ENCODE measurements at places on chromosomes 4 and X.

- no peak for DNase-seq
Observed at GRCh38 chr4:1996866-1997611, 11.7 kb downstream of the NELFA start.

GRCh38 chr4:47519239-47519883, 34.3 kb downstream of the ATP10D start:
- no peak for DNase-seq

DNA sequence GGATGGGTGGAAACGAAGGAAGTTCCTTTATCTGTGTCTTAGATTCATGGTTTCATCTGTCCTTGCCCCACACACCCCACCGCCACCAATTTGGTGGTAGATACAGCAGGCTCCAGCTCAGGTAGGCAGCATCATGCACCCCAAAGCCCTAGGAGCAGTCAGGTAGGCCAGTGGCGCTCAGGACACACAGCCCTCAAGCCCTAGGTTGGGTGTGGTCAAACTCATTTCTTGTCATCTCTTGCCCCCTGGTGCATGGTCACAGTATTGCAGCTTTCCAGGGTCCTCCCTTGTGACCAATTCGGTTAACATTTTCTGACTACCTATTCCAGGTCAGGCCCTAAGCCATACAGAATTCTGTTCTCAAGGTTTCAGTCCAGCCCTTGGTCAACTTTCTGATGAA, 14.5 kb upstream of the PRRG3 start:
- peak; percentile 58 for DNase-seq

DNA sequence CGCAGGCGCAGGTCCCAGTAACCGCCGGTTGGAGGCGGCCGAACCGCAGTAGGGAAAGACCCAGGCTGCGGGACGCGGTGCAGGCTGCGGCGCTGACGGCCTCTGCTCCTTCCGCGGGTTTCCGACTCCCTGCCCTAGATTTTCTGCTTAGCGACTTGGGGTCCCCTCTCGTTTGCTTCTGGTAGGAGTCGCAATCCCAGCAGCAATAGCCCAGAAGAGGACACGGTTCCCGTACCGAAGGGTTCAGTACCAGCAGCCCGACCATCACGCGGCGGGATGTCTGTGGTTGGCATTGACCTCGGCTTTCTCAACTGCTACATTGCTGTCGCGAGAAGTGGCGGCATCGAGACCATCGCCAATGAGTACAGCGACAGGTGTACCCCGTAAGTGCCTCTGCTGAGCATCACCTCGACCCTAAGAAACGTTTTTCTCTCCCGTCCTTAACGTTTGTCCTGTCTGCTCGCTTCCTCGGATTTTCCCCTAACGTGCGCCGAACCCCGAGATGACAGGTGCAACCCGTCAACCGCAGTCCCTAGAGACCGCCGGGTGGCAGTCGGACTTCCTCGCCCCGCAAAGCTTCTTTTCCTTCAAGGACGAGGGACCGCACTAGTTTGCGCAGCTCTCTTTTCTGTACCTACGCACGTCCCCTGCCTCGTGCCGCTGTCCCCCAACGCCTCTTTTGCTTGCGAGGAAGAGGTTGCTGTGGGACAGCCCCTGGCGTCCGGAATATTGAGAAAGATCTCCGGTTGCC, at the start of gene HSPA4L:
Gene HSPA4L, plus strand, starts transcription at position 48 of the 751 bp plus-strand sequence. Its CDS starts 229 bp downstream, at position 277.
- peak; percentile 6 for DNase-seq

DNA sequence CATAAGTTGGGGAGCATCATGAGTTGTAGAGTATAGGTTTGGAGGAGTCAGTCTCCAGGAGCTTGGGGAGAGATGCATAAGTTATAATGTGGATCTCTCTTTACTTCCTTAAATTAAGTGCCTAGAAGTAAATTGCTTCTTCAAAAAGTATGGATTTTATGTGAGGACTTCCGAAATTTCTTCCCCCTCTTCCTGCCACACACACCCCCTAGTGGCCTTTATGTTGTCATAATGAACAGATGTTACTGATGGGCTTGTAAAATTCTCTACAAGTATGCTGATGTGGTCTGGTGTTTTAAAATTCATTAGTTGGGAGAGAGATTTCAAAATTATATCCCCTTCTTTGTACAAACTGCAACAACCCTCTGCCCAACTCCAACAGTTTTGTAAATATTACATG, 2.3 kb upstream of the METTL14 start:
- no peak for DNase-seq

- DNase-seq: no peak
Observed at GRCh38 chrX:112946227-112946626, 105.6 kb upstream of the AMOT start.

GRCh38 chr4:1720163-1720983, 750 bp downstream of the TMEM129 start:
- DNase-seq: peak; percentile 44

- no peak for DNase-seq
Observed at GRCh38 chrX:107207089-107207488, 678 bp downstream of the DNAAF6 start.

- DNase-seq: no peak
Observed at GRCh38 chrX:5650904-5651303, 577.8 kb downstream of the NLGN4X start.

DNA sequence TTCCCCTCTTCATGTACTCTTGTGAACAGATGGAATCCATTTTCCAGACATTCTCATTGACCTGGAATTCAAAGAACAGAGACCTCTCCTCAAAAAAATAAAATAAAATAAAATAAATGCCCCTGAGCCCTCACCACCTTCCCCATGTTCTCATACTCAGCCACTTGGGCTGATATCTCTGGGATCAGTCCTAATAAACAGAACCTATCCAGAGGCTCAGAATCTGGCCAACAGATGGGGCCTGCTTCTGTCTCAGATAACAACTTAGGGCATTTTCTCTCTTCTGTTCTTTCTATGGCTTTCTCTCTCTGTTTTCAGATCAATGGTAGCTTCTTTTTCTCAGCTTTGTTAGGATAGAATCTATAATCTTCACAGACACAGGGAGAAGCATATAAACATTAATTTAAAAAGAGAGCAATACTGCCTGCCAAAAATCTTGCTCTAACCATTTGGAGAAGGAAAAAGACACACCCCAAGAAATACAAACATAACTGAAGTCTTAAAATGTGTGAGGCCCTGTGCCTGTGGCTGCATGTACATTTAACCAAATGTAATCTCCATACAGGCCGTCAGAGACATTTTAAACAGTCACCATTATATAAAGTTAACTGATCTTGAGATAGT, 907.1 kb downstream of the FAT4 start:
- DNase-seq: no peak

- DNase-seq: no peak
Observed at GRCh38 chrX:106932960-106933537, 12.8 kb downstream of the CLDN2 start.

DNA sequence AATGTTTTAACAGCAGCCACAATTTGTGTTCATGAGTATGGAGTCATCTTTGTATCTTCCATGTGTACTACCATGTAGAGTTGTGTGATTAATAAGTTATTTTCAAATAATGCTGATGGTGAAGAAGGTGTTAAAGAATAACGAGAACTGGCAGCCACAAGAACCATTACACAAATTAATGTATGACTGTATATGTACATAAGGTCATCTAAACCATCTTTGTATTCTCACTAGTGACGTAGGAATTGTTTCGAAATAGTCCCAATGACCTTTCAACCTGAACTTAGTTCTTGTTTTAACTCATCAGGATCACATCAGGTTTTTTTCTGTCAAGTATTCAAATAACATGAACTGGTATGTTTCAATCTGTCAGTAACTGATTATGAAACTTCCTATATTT, 48.3 kb upstream of the NOCT start:
- DNase-seq: no peak

DNA sequence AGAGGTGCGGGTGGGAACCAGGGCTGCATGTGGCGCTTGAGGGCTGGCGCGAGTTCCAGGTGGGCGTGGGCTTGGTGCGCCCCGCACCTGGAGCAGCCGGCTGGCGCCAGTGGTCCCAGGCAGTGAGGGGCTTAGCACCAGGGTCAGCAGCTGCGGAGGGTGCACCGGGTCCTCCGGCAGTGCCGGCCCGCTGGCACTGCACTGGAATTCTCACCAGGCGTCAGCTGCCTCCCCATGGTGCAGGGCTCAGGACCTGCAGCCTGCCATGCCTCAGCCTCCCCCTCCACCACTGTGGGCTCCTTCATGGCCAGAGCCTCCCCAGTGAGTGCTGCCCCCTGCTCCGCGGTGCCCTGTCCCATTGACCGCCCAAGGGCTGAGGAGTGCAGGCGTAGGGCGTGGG, 174.0 kb downstream of the ADAM29 start:
- DNase-seq: no peak

DNA sequence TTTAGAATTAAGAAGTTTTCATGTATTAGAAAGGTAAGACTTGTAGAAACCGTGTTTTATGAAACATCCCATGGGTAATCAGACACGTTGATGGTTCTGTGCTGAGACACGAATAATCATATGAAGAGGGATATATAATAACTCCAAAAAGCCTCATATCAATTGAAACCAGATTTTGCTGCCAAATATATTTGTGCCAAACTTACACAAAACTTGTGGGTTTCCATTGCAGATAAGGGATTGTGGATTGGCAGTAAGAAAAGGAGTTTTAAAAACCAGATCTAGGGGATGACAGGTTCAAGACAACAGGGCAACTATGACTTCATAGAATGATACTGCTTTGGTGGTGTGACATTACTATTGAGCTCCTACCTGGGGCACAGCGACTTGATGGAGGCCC, 616.1 kb downstream of the BCOR start:
- no peak for DNase-seq

DNA sequence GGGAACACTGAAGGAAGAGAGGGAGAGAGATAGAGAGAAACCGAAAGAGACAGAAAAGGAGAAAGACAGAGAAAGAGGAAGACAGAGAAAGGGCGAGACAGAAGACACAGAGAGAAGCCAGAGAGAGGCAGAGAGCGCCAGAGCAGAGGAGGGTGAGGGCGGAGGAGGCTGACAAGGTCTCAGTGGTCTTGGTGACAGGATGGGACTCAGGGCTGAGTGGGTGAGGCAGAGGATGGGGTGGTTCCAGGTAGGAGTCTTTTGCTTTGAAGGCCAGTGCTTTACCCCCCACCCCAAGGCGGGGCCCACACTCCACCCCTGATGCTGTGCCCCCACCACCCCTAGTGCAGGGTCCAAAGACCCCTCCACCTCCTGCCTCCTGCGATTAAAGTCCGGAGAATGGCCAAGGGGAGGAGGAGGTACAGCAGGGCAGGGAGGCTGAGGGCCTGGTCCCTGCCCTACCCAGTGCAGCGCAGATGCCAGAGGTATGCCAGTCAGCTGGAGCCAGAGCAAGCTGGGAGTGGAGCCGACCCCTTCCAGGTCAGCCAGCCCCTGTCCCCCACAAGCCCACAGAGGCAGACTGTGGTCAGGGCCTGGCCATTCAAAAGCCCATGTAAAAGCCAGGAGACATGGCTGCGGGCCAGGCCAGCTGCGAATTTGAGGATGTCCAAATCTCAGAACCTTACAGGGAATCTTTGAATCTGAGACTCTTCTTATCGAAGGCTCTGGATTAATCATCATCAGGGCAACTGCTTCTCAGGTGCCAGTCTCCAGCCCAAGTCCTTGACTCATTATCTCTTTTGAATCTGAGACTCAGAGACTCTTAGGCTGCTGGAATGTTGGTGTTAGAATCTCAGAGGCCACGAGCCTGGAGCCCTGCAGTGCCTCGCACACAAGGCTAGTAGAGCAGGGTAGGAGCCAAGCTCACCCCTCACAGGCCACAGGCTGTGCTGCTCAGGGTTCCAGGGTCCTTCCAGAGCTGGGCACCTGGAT, 758 bp downstream of the IQSEC2 start:
- DNase-seq: no peak

Measured in stimulated activated CD4-positive, alpha-beta T cell treated with anti-CD3 and anti-CD28 coated beads, Interleukin-4, amount 100 ng/mL, for 24 hours (primary cell).